ENCODE measurements at places on chromosomes 6 and 20. TPM values are rescaled to one million over a fixed set of nuclear protein-coding genes. Genes with fewer than 3 reads are reported as not detected.

CST2 gene
- total RNA-seq: not detected

RBPJL gene
- not detected for total RNA-seq

TRMT11 gene
- 10.8 TPM for total RNA-seq

RAD21L1 gene
- total RNA-seq: under 0.01 TPM

EBF4 gene
- total RNA-seq: 0.99 TPM

SIRPB2 gene
- total RNA-seq: 0.47 TPM

WASF1 gene
- total RNA-seq: 5.3 TPM

STX11 gene
- 5.7 TPM for total RNA-seq

ACOT13 gene
- total RNA-seq: 6.8 TPM

UBE2C gene
- total RNA-seq: 9.7 TPM

RAB32 gene
- total RNA-seq: 93.6 TPM

PROKR2 gene
- total RNA-seq: not detected

MOCS3 gene
- 7.5 TPM for total RNA-seq

GSTA1 gene
- total RNA-seq: not detected

KCNB1 gene
- total RNA-seq: under 0.01 TPM

KIAA0408 gene
- total RNA-seq: not detected

PKHD1 gene
- not detected for total RNA-seq

PRDM13 gene
- total RNA-seq: not detected

SEMG1 gene
- not detected for total RNA-seq

BMP6 gene
- total RNA-seq: 190 TPM

MATN4 gene
- total RNA-seq: not detected

PDE7B gene
- total RNA-seq: 15.5 TPM

PAK5 gene
- not detected for total RNA-seq

COL12A1 gene
- 9.0 TPM for total RNA-seq

PARD6B gene
- total RNA-seq: 0.27 TPM

GRM1 gene
- under 0.01 TPM for total RNA-seq

MLN gene
- not detected for total RNA-seq
